ENCODE measurements at places on chromosomes 1 and 21.

- no peak for DNase-seq
These were observed 29.4 kb upstream of the CSF1 start for GRCh38 chr1:109880971-109881894.

DNA sequence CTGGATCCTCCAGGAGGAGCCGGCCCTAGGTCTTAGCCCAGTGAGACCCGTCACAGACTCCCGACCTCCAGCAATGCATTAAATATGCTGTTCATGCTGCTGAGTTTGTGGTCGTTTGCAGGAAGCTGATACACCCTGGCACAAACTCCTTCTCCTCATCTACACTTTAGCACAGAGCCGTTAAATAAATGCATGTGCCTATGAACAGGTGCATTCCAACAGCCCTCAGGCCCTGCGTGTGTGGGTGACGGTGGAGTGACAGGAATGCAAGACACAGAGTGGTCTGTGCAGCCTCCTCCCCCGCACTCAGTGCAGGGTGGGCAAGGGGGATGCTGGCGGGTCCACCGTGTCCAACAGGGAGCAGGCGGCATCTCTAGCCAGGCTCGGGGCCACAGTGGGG is 106.6 kb upstream of the TMPRSS2 start:
- no peak for DNase-seq

- DNase-seq = no peak
These were observed 31.5 kb downstream of the LYST start for GRCh38 chr1:235835226-235835625.

- DNase-seq = no peak
These were observed 66.2 kb upstream of the B3GALT5 start for GRCh38 chr21:39546522-39546921.

Measured in MCF 10A (cell line).